ENCODE measurements at places on chromosomes 12 and 14. TPM values are rescaled to one million over a fixed set of nuclear protein-coding genes. Genes with fewer than 3 reads are reported as not detected.

DNA sequence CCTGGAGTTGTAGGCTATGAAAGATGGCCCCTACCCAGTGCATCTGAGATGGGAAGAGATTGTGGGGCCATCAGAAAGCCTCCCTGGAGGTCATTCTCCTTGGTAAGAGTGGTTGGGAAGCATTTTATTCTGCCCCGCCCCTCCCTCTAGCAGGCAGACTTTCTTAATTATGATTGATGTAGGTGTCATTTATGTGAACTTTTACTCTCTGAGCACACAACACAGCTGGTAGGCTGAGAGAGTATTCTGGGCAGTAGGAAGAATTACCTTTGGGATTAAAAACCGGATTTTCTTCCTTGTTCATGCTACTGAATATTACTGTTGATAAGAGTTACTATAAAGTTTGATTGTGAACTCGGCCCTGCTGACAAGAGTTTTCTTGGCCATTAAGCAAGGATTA, 266.8 kb downstream of the TTC6 start:
- no peak for DNase-seq

- DNase-seq: no peak
Observed at GRCh38 chr12:6807170-6807569, 14.5 kb upstream of the GPR162 start.

DNA sequence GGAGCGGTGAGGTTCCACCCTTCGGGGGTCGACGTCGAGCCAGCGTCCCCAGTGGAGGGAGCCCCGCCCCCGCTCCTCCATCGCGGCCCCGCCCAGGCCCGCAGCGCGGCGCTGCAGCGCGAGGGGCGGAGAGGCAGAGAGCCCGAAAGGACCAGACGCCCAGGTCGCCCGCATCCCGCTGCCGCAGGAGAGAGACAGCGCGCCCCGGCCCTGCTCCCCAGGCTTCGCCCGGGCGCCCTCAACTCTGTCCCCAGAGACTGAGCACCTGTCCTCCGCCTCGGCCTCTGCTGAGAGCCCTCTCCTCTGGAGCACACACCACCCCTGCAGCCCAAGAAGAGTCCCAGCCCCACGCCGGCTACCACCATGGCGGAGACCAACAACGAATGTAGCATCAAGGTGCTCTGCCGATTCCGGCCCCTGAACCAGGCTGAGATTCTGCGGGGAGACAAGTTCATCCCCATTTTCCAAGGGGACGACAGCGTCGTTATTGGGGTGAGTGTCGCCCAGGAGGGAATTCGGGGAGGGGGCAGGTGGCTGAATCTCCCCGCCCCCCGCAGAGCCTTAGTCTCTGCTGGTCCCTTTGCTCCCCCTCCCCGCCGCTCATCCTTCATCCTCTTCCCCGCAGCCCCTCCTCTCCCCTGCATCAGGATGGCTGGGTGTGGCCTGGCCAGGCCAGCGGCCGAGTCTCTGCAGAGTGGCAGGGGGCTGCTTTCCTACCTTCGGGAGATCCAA, at the start of gene KIF5A:
Gene KIF5A (plus strand): TSS at position 136 of the 732 bp plus-strand sequence. CDS start 228 bp downstream, at position 364.
- DNase-seq: peak; percentile 79

GRCh38 chr12:72148709-72149108, 123.5 kb upstream of the TRHDE start:
- no peak for DNase-seq

DNA sequence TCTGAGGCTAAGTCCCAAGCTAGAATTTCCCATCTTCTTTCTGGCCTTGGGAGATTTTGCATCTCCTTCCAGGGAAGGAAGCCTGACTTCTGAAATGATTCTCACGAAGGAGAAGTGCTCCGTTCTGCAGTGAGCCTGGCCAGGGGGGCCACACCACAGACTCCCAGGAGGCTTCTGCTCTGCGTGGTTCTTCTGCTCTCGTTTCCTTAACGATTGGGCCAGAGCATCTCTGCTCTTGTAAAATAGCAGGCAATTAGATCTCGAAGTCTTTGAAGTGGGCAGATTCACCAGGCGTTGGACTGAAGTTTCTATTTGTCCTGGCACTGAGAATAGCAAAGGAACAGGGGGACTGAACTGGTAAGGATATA, 6.7 kb upstream of the BATF start:
- no peak for DNase-seq

DNA sequence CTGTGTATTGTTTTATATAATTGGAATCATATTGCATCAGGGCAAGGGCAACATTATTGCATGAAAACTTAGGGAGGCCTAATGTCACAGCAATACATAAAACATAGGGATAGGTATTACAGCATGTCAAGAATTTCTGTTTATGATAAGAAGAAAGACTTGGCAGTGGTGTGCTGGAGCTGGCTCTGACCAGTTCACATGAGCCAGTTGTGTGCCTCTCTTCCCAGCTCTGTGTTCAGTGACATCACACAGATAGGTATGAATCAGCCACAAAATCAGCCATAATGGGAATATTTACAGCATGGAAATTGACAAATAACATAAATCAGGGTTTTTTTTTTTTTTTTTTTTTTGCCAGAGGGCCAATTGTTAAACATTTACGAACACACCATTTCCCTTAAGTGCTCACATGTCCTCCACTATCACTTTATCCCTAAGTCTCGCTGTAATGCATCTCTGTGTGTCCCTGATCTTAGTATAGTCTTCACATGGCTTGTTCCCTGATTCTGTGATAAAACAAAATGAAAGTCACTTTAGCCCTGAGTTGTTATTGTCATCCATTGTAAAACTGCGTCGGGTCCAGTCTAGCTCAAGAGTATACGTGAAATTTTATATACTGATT, 31.9 kb upstream of the ACSM4 start:
- DNase-seq: no peak

GRCh38 chr14:38171197-38171596, 36.5 kb upstream of the SSTR1 start:
- no peak for DNase-seq

DNA sequence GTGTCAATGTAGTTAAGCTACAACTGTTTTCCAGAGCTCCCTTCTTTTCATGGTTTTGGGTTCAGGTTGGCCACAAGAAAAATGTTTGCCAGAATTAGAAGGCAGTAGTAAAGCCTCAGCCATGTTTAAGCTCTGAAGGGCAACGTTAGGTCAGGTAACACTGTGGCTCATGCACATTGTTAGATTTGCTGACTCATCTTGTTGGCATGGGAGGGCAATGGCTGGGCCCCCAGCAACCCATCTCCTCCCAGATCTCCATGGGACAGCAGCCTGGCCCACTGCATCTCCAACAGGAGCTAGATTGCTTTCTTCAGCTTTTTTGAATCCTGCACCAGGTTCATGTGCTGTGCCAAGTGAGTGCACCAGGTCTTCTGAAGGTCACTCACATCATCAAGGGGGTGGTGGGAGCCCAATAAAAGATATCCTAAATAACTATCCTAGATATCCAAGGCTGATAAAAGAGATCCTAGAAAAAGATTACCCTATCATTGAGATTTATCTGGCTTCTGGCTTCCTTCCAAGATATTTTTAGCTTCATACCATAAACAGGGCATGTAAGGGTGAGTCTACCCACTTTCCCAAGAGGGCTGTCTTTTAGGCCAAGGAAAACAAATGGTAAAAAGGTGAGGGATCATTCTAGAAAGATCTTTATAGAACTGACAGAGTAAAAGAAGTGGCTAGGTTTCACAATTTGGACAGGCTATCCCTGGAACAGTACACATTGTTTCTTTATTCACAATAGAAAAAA, 28.9 kb downstream of the PTGER2 start:
- no peak for DNase-seq

GRCh38 chr14:34449819-34450541, 12.1 kb downstream of the SPTSSA start:
- DNase-seq: no peak

GRCh38 chr12:29578070-29578469, 80.6 kb upstream of the OVCH1 start:
- no peak for DNase-seq

DNA sequence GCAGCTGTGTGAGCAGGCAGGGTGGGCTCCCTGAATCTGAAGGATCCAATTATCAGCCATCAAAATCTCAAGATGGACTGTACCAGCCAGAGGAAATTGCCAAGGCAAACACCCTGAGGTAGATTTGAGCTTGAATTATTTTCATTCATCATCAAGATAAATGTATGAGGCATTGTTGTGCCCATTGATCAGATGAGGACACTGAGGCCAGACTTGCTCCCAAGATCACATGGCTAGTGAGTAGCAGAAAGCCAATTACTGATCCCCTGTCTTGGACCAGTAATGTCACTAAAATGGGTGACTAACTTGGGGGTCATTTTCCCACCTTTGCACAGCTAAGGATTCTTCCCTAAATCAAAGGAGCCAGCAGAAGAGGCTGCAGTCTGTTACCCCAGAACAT, 20.9 kb upstream of the CMKLR1 start:
- DNase-seq: no peak

DNA sequence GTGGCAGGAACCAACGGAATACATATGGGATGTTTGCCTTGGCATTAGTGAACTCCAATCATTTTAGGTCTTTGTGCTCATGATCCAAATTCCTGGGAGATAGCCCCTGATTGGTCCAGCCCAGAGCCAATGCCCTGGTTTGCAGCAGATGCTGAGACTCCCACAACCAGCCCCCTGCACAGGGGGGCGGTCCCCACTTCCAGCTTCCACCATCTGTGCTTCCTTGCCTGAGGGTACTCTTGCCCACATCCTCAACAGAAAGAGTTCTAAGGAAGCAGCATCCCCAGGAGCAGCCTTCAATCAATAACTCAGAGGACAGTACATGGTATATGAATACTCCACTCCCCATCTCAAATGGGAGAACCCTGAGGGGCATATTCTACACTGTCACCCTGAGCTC, 39.7 kb upstream of the FICD start:
- DNase-seq: no peak

GRCh38 chr12:96350982-96351381, 49.3 kb downstream of the CDK17 start:
- DNase-seq: no peak

DNA sequence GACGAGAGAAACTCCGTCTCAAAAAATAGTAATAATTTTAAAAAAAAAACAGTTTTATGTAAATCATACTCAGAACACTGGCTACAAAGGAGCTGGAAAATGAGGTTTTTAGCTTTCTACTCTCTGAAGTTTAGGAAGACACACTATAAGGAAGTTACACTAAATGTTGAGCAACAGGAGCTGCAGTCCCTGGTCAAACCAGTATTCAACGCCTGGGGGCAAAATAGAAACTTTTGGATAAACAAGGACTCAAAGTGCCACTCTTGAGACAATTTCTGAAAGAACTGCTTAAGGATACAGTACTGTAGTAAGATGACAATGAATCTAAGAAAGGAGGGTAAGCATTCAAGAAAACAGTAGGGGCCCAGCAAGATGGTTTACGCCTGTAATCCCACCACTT, 29.3 kb downstream of the ACTR6 start:
- no peak for DNase-seq

GRCh38 chr14:22200977-22201605, 387.9 kb downstream of the DAD1 start:
- DNase-seq: no peak

- DNase-seq: no peak
Observed at GRCh38 chr14:72704502-72704901, 189.4 kb downstream of the DPF3 start.

DNA sequence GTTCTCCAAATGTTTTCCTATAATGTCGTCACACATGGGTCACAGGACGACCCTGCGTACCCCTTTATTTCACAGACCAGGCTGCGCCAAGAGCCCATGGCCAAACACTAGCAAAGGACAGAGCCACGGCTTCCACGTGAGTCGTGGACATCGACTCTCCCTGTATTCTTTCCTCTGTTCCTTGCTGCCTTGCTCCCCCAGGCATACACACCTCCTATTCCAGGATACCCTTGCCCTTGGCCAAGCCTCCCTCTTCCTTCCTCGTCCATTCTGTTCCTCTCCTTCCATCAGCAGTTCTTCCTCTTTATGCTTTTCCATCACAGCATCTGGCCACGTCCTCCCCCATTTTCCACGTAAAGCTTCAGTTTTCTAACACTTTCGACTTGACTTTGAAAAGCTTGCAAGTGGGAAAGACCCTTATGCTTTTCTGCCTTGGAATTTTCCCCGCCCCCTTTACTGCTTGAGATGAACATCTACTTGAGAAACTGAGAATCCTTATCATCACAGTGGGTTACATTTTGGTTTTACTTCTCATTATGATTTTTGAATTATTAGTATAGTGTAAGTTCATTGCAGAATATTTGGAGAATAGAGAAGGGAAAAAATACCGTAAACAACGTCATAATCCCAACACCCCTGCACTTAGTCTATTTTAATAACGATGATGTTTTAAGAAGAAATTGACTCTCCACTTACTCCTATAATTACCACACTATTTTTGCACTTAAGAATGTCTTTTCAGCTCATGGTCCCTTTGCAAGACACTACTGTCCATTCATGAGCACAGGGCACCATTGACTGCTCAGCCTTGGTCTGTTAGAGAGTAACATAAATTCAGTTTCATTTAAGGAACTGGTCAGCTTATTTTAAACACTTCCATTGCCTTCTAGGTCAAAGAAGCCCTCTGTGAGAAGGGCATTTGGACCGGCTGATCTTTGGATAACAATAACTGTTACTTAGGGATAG, 15.8 kb upstream of the NINJ2 start:
- no peak for DNase-seq

GRCh38 chr14:76168531-76168930, 16.8 kb downstream of the GPATCH2L start:
- no peak for DNase-seq

- no peak for DNase-seq
Observed at GRCh38 chr14:53894456-53894855, 62.2 kb downstream of the BMP4 start.

DNA sequence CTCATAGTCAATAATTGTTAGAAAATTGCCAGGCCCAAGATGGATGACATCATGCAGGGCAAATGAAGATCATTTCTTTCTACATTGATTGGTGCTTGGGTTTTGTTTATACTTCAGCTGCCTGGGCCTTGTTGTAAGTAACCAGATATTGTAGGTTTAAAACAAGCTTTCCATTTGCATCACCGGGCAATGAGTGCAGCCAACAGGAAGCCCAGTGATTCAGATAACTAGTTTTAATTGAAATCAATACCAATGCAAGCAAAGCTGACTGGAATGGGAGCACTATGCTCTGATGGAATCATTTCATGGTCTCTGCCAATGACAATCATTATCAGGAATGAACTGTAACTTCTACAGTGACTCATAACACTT, 279.3 kb downstream of the DUSP6 start:
- DNase-seq: no peak

- DNase-seq: no peak
Observed at GRCh38 chr12:32039347-32039746, 67.3 kb upstream of the BICD1 start.

KRT72 gene
- not detected for total RNA-seq

B4GALNT3 gene
- total RNA-seq: 5.0 TPM

TPH2 gene
- not detected for total RNA-seq

RPGRIP1 gene
- 0.10 TPM for total RNA-seq

TAS2R7 gene
- total RNA-seq: not detected

LGR5 gene
- 1.3 TPM for total RNA-seq

PTGER2 gene
- total RNA-seq: 5.3 TPM

PIANP gene
- not detected for total RNA-seq

KIF5A gene
- 0.14 TPM for total RNA-seq
